COLO829 (cell line): ENCODE measurements at places on chromosomes 3 and 15.
A peak's percentile ranks its signal among the peaks of the same experiment; 100 is the strongest.

DNA sequence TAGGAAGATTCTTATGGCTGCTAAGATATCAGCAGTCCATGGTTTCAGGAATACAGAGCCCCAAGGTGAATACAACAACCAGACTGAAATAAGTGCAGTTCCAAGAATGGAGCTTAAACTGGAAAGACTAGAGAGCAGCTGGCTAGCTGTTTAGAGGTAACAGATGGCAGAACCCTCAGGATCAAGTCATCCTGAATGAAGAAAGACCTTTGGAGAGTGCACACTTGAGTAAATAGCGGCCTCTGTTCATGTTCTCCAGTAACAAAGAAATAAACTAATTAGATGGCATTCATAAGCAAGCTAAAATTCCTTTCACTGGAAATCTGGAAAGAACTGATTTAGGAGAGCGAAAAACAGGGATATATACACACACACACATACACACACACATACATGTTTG lies 968.4 kb downstream of the FHIT start:
- no peak for DNase-seq

- DNase-seq, result no peak
Observed at GRCh38 chr3:151900460-151900859, 27.0 kb downstream of the SUCNR1 start.

DNA sequence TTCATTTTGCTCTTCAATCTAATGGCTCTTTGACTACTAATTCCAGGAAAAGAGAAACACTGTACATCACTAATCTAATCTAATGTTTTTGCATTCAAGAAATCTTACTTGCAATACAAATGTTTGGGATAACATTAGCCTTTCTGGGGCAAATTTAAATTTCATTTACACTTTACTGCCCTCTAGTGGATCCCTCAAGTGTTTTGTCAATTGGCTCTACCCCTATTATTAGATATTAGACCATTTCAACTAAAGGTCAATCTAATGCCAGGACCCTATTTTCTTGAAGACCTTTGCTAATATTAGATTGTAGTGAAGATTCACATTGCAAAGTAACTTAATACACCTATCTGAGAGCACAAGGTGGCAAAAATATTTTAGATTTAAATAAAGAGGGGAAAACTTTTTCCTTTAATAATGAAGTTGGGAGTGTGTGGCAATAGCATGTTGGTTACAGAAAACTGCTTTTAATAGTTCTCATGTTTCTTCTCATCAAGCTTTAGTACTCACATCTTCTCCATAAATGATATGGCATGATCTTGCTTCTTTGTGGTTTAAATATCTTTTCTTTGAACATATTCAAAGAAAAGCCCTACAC lies 5.0 kb downstream of the C2CD4A start:
- no peak for DNase-seq

- DNase-seq, result no peak
Observed at GRCh38 chr3:45081506-45082141, 55.5 kb downstream of the CLEC3B start.

GRCh38 chr15:56752986-56753385 lies 19.7 kb upstream of the ZNF280D start:
- no peak for DNase-seq

DNA sequence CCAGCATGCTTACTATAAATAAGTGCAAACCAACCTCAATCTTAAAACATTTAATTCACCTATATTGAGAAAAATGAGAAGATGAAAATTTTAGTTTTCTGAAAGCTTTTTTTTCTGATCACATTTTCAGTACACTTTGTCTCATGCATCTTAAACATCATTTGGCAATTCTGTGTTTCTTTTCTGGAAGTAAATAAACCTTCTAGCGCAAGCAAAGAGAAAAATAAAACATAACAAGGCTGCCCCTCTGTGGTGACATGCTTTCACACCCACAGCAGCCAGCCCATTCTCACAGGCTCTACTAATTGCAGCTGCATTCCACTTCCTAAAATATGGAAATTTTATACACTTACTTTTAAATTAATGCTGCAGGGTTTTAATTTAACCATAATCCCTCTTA lies 90.1 kb downstream of the NEK10 start:
- no peak for DNase-seq

- DNase-seq, result peak; percentile 8
Observed at GRCh38 chr15:79923079-79923514, 26.3 kb upstream of the MTHFS start.

DNA sequence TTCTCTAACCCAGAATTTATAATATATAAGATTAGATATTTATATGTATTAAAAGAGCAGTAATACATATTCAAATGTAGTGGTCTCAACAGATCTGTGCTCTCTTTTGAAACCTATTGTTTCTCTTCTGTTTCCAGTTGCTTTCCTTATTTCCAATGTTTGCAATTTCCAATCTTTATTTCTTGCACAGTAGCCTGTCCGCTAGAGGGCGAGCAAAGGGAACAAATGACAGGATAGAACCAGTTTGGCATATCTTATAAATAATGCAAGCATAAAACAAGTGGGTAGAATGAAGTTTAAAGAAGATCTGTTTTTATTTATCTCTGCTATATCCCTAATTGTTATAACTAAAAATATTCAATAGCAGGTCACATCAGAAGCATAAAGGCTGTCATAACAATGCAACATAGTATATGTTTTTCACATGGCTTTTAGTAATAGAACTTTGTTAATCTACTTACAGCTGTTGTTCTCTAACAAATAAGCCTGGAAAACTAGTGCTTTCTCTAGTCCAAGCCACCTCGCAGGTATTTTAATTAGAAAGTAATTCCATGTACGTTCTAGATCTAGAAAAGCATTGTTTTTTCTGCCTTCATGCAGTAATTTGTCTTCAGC lies 15.1 kb upstream of the TCAIM start:
- peak; percentile 39 for DNase-seq

DNA sequence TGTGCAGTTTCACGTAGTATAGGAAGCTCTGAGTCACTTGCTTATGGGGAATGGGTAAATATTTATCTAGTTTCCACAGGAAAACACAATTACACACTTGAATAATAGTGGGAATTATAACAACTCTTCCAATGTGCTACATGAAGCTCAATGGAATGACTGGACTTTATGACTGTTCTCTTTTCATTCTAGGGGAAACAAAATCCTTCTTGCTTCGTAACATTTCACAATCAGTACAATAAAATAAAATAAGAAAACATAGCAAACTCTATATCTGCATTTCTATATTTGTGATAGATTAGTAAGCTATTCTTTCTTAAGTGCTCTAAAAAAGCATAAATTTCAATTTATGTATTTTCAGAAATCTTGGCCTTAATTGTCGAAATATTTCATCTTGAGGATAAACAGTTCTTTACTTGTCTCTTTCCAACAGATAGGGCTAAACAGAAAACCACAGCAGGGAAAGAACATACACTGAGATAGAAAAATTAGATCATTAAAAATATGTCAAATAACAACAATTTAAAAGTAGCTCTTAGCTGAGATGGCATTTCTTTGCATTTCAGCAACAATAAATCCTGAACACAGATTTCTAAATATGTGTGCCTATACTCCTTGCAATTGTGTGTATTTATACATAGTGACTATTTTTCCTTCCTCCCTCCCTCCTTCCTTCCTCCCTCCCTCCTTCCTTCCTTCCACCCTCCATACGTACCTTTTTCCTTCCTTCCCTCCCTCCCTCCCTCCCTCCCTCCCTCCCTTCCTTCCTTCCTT lies 395.5 kb upstream of the KCNMB2 start:
- no peak for DNase-seq

GRCh38 chr3:146781059-146781458 lies 175.9 kb upstream of the PLSCR5 start:
- no peak for DNase-seq

DNA sequence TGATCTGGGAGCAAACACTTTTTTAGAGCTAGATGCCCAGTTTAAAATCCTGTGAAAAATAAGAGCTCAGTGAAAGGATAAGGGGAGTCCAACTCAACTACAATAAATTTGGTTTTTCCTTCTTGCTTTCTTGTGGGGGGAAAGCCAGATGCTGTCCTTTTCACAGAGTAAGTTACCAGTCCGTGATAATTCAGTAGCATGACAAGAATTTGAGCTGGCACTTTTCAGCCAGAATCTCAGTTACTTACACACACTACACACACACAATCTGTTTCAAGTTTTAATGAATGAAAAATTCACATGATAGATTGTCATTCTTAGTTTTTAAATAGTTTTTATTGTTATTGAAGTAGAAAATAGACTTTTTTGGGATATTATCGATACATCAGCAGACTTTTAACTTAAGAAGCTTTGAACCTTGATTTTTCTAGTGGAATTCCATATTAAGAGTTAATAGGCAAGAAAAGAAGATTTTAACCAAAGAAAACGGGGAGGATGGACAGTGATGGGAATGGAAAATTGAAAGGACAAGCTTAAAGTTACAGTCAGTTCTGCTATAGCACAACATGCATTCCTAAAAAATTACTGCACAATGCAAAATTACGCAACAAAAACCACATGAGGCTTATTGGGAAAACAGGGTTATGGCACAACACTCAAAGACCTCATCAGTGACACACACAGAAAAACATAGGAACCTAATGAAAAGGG lies 47.0 kb downstream of the PSMD6 start:
- DNase-seq, result no peak

- no peak for DNase-seq
Observed at GRCh38 chr3:189446959-189447560, 184.1 kb upstream of the TP63 start.

DNA sequence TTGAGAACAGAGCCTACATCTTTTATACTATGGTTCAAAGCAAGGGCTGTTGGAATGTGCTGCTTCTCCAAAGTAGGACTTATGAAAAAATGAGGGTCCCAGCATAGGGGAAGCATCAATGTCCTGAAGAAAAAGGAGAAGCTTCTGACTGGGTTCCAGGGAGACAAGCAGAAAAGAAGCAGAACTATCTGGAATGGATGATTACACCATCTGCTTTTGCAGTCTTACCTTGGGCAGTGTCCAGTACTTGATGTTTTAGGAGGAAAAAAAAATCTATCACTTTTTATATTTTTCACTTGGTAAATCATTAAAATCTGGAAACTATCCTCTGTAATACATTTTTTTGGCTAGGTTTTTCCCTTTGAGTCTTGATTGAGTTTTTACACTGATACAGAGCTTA lies 57.9 kb upstream of the DPH6 start:
- DNase-seq, result no peak

GRCh38 chr3:8563597-8563996 lies 62.0 kb downstream of the LMCD1 start:
- no peak for DNase-seq

- no peak for DNase-seq
Observed at GRCh38 chr3:184322731-184323487, 8.5 kb downstream of the EIF4G1 start.

DNA sequence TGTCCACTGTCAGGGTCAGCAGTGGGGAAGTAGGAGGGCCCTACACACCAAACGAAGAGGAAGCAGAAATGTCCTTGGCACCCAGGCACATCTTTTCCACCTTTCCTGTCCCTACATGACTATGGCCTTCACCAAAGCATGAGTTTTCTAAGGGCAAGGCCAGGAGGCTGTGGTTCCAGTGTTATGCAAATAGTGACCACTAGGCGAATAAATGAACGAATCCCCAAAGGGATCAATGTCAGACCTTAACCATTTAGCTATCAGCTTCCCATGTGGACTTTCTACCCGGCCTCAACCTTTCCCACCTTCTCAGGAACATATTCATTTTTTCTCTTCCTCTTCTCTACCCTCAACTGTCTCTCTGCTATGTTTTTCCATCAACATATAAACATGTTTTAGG lies 63.1 kb downstream of the NTRK3 start:
- DNase-seq, result no peak

GRCh38 chr3:67460841-67461510 lies 193.4 kb downstream of the SUCLG2 start:
- DNase-seq, result no peak

- DNase-seq, result no peak
Observed at GRCh38 chr15:40388941-40389823, 6.7 kb downstream of the KNSTRN start.

DNA sequence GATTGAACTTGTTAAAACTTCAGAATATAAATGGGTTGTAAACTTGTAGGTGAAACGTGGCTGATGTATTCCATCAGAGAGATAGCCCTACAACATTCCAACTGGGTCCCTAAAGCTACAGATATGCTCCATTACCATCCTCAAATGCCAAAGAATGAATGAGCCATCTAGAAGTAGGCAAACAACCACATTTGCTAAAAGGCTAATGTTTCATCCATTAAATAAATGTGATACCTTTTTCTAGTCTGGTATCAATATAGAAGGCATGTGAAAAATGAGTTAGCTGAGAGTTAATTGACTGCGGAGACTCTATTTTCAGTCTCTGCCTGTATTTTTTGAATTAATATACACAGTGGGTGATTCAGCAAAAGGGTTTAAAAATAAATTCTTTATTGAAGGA lies 203.8 kb downstream of the RBMS3 start:
- no peak for DNase-seq

GRCh38 chr15:28289694-28290463 lies 32.1 kb downstream of the HERC2 start:
- DNase-seq, result no peak

- DNase-seq, result no peak
Observed at GRCh38 chr15:40902605-40903561, 8.6 kb downstream of the VPS18 start.

- no peak for DNase-seq
Observed at GRCh38 chr3:147387885-147388699, 18.3 kb downstream of the ZIC4 start.

DNA sequence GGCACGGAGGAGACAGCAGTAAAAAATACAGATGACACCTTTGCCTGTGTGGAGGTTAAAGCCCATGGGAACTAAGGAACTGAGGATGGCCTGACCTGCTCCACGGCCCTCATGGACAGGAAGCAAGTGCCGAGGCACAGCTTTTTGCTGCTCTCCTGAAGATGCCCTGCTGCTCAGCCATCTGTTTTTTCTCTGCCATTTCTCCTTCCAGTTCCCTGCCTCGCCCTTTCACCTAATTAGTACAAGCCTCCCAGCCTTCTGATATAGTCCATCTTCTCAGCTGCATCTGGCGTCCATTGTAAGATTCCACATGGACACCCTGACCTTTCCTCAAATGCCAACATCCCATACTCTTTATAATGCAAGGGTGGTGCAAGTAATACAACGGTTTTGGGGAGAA lies 11.8 kb upstream of the CXCR6 start:
- no peak for DNase-seq

DNA sequence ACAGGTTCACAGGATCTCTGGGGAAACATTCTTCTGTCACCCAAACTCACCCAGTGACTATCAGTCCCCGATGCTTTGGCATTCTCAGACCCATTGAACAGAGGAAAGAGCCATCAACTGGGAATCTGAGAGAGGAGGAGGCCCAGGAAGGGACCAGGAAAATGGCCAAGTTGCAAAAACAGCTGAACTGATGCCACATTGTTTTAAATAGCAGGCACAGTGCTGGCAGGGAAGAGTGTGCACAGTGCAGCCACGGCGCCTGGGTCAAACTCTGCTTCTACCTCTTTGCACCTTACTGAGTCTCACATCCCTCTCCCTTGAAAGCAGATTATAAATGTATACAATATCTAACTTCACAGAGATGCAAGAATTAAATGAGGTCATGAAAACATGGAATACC lies 66.4 kb downstream of the SRGAP3 start:
- DNase-seq, result no peak
